ENCODE measurements at places on chromosomes 16 and 17.

DNA sequence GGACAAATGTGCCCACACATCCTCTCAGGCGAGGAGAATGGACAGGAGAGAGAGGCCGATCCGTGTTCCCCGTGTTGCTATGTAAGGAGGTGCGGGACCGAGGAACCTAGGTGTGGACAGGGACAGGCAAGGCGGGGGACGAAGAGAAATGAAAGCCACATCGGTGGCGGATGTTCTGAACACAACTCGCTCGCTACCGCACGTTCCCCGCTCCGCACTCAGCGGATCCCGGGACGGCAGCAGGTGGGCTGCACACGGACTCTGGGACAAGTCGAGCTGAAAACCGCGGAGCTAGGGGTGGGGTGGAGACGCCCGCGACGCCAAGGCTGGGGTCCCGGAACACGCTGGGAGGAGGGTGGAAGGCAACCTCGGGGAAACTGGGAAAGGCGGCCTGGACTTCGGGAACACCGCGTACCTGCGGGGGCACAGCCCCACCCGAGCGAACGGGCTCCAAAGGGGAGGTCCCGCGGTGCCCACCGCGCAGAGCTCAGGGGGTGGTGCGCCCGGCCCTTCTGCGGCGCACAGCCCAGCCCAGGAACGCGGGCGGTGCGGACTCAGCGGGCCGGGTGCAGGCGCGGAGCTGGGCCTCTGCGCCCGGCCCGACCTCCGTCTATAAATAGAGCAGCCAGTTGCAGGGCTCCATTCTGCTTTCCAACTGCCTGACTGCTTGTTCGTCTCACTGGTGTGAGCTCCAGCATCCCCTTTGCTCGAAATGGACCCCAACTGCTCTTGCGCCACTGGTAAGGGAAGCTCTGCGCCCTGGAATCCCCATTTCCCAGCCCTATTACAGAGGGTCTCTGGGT lies at the start of gene MT1E:
TSS of gene MT1E (plus strand) at position 642 of the 803 bp plus-strand sequence. CDS start at position 713, 71 bp downstream.
- DNase-seq, result no peak

- no peak for DNase-seq
Measured at GRCh38 chr17:36779550-36779949, 157.7 kb upstream of the LHX1 start.

- no peak for DNase-seq
Measured at GRCh38 chr16:74867281-74867849, 92.7 kb upstream of the FA2H start.

GRCh38 chr16:1428511-1428910 lies 2.4 kb upstream of the PERCC1 start:
- DNase-seq, result peak; percentile 36

- DNase-seq, result no peak
Measured at GRCh38 chr16:64864232-64864809, 257.5 kb downstream of the CDH11 start.

DNA sequence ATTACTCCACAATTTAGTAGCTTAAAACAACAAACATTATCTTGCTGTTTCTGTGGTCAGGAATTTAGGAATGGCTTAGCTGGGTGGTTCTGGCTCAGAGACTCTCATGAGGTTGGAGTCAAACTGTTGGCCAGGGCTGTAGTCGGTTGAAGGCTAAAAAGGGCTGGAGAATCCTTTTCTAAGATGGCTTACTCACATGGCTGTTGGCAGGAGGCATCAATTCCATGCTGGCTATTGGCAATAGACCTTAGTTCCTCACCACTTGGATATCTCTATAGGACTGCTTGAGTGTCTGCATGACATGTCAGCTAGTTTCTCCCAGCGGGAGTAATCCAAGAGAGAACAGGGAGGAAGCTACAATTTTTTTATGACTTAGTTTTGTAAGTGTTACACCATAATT lies 6.6 kb upstream of the EFCAB13 start:
- no peak for DNase-seq

DNA sequence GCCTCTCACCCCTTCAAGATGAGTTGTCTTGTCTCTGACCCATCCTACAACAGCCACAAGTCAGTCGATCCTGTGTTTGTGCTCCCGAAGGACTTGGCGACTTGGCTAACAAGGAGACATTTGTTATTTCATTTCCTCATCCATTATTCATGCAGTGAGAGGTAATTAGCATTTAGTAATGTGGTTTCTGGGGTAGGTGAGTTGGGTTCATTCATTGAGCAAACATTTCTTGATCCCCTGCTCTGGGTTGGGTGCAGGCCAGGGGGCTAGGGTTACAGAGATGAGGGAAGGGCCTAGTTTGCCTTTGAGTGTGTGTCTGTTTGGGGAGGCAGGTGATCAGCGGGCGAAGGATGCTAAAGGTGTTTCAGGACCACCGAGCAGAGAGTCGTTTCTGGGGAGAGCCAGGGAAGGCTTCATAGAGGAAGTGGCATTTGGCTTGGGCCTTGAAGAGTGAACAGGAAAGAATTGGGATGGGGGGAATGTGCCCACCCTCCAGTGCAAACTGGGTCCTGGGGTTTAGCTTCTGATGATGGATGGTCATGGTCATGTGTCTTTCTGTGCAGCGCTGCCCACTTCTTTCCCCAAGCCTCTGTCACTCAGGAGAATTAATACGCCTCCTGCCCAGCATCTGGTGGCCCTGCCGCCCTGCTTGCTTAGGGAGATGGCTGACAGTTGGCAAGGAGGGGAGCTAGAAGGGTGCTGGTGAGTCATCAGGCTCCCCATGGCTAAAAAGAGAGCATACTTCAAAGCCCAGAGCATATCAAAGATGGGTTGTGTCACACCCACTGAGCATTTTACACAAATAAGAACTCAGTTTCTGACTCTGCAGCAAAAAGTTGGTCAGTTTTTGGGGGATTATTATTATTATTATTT lies 38.5 kb downstream of the MSI2 start:
- DNase-seq, result no peak

DNA sequence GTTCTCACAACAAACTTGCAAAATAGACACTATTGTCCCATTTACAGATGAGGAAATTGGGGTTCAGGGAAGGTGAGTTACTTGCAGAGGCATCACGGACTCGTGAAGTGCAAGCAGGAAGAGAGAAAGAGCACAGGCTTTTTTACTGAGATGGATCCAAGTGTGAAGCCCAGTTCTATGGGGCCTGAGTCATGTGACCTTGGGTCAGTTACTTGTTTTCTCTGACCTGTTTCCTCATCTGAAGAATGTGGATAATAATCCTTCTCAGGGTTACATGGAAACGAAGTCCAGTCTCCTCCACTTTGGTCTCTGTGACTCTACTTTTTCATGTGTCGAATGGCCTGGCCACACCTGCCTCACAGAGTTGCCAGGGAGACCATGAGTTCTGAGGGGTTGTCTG lies 134.4 kb downstream of the SPACA3 start:
- no peak for DNase-seq

GRCh38 chr16:85918436-85918835 lies 19.5 kb downstream of the IRF8 start:
- DNase-seq, result no peak

- DNase-seq, result no peak
Measured at GRCh38 chr16:60091529-60091928, 1357.4 kb upstream of the GOT2 start.

- DNase-seq, result no peak
Measured at GRCh38 chr17:17151541-17151940, 54.6 kb downstream of the PLD6 start.

DNA sequence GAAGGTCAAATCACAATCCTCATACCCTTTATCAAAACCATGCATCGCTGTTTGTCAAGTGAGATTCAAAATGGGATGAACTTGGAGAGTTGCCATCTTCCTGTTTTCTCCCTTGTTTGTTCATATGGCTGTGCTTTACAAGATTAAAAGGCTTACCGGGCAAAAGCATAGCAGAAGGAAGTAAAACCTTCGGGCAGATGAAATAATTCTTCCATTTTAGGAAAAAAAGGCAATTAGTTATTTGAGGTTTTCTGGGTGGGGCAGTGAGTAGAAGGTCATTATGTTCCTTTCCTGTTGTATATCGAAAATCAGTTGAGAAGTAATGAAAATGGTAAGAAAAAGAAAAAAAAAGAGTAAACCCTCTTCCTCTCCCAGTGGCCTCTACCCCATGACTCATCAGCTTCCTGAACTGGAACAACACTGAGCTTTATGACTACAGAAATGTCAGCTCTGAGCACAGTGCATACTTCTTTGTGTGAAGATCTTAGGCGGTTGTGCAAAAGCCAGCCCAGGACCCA lies 369.2 kb downstream of the CDH13 start:
- DNase-seq, result no peak

- no peak for DNase-seq
Measured at GRCh38 chr17:2798678-2799077, 2.4 kb downstream of the RAP1GAP2 start.

- DNase-seq, result no peak
Measured at GRCh38 chr16:89988951-89989350, 30.3 kb downstream of the DBNDD1 start.

- DNase-seq, result no peak
Measured at GRCh38 chr17:70709596-70709995, 540.3 kb downstream of the KCNJ2 start.

- no peak for DNase-seq
Measured at GRCh38 chr16:69632828-69633227, 67.1 kb downstream of the NFAT5 start.

GRCh38 chr16:58154345-58154744 lies 25.2 kb upstream of the CFAP20 start:
- DNase-seq, result no peak

- no peak for DNase-seq
Measured at GRCh38 chr17:1882836-1883235, 53.0 kb downstream of the RPA1 start.

DNA sequence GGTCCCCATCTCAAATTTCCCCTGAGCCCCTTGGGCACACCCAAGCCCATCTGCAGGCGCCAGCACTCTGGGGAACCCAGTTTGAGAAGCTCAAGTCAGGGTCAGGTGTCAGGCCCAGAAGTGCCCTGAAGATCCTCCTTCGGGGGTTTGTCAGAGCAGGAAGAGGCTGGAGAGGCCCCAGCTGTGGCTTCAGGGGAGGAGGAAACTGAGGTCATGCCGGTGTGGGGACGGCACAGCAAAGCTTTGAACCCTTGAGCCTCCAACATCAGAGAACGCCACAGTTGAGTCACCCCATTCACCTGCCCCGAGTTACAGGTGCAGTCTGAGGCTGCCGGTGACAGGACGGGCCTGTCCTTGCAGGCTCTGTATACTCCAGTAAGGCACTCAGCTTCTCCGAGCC lies 140.2 kb upstream of the CIBAR2 start:
- DNase-seq, result no peak

GRCh38 chr17:48749621-48750553 lies 21.3 kb upstream of the HOXB13 start:
- no peak for DNase-seq

GRCh38 chr17:64007838-64008282 lies 9.7 kb downstream of the PRR29 start:
- DNase-seq, result no peak

Data from activated CD8-positive, alpha-beta memory T cell treated with anti-CD3 and anti-CD28 coated beads for 48 hours (primary cell).